CD4-positive, alpha-beta memory T cell (primary cell): ENCODE measurements at places on chromosomes 5 and 9.

DNA sequence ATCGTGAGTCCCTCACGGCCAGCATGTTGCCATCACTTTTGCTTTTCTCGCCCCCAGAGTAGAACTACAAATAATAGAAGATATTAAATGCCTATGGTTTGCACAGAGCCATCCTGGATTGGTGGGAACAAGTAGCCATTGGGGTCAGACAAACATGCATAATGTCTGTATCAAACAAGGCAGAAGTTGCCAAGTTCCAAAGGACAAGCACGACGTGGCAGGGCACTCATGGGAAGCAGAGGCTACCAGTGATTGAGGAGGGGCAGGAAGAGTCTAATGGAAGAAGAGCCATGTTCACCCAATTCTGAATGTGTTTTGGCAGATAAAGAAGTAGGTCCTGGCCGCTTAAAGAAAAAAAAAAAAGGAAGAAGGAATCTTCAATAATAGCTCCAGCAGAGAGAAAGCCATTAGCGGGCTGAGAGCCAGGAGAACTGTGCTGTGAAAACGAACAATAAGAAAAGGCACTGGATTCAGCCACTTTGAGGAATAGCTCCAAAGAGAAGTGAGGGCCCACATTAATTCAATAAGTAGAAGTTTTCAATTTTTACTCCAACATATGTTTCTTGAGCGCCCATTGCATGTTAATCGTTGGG, 153.7 kb upstream of the ADCY2 start:
- no peak for DNase-seq

DNA sequence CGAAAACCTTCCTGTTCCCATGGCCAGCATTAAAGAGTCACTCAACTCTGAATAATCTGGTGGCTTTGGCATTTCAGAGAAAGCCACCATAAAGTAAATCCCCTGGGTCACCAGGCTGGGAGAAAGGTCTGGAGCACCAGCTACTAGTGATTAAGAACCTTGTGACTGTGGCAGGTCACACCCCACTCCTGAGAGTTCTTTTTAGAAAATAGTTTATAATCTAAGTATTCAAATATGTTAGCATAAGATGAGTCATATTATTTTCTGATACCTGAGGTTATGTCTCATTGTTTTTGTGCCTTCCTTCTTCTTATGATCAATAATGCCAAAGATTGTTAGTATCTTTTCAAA, 351.7 kb downstream of the ARRDC3 start:
- no peak for DNase-seq

DNA sequence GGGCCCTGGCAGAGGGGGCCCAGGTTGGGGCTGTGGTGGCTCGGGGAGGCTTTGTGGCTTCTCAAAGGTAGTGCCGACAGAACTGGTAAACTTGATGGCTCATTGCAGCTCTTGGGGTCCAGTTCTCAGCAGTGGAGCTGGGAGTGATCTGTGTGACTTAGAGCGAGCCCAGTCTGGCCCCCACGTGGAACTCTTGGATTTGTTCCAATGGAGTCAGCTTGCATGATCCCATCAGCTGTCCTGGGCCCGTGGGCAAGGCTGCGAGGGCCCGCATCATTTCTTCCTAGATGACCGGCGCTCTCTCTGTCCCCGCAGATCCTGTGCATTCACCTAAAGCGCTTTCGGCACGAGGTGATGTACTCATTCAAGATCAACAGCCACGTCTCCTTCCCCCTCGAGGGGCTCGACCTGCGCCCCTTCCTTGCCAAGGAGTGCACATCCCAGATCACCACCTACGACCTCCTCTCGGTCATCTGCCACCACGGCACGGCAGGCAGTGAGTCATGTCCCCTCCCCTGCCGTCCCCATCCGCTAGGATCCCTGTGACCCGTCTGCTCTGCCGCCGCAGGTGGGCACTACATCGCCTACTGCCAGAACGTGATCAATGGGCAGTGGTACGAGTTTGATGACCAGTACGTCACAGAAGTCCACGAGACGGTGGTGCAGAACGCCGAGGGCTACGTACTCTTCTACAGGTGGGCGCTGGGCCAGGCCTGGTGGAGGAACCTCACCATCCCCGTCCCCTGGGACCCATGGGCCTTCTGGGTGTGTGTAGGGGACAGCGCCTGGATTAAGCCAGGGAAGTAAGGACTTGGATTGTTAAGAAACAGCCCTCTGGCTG, 39.2 kb downstream of the USP20 start:
- DNase-seq = no peak

GRCh38 chr9:20212806-20213205, 409.5 kb downstream of the MLLT3 start:
- no peak for DNase-seq

GRCh38 chr5:65480306-65480865, 1.3 kb downstream of the ADAMTS6 start:
- peak; percentile 27 for DNase-seq

DNA sequence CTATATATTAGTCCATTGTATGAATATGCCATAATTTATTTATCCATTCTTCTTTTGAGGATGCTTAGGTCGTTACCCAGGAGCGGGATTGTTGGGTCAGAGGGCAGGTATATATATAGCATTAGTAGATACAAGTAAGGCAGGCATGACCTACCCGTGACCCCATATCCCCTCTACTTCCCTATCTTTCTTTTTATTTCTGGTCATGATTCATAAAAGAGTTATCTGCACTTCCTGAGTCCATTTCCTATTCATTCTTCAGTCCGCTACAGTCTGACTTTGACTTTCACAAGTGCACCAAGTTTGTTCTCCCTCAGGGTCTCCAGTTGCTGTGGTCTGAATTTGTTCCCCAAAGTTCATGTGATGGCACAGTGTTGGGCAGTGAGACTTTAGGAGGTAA, 6.9 kb downstream of the RHOBTB3 start:
- no peak for DNase-seq

DNA sequence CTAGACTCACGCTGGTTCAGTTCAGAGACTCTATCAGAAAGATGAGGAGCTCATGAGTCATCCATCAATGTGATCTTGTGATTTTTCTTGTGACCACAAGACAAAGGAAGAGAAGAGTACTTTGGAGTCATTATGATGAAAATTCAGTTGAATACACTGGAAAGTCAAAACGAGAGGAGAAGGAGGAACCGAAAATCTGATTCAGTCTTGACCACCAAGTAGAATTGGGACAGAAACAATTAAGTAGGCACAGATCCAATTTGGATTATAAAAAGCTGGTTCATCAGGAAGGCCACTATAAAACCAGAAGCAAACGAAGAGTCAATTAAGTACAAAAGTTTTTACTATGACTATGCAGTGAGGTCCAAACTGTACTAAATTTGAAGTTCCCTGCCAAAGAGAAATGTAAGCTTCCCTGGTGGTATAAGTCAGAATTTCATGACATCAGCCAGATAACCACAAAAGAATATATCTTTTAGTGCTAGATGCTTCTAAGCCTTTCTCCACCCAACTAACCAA, 90.9 kb downstream of the THBS4 start:
- DNase-seq = no peak

- DNase-seq = peak; percentile 14
Measured at GRCh38 chr9:120713257-120714087, 798 bp downstream of the MEGF9 start.

GRCh38 chr9:116547729-116548426, 139.2 kb upstream of the TRIM32 start:
- no peak for DNase-seq

DNA sequence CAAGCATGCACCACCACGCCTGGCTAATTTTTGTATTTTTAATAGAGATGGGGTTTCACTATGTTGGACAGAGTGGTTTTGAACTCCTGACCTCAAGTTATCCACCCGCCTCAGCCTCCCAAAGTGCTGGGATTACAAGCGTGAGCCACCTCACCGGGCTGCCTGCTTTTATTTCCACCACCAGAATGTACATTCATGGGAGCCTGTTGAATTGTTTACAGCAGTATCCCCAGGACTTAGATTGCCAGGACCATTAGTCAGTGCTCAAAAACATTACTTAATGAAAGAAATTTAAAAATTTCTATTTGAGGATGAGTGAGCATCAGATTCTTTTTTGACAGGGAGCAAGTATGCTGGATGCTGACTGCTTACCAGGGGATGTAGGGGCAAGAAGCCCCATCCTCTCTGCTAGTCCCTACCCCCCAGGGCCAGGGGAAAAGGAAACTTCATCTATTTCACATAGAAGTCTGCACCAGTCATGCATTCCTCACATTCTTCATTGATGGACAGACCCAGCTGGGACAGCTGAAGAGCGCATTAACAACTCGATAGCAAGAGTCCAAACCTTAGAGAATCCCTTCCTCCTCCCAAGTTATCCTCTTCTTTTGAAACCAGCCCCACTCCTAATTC, 10.3 kb upstream of the RGMB start:
- DNase-seq = no peak

- no peak for DNase-seq
Measured at GRCh38 chr9:133401588-133401987, 16.2 kb downstream of the REXO4 start.

DNA sequence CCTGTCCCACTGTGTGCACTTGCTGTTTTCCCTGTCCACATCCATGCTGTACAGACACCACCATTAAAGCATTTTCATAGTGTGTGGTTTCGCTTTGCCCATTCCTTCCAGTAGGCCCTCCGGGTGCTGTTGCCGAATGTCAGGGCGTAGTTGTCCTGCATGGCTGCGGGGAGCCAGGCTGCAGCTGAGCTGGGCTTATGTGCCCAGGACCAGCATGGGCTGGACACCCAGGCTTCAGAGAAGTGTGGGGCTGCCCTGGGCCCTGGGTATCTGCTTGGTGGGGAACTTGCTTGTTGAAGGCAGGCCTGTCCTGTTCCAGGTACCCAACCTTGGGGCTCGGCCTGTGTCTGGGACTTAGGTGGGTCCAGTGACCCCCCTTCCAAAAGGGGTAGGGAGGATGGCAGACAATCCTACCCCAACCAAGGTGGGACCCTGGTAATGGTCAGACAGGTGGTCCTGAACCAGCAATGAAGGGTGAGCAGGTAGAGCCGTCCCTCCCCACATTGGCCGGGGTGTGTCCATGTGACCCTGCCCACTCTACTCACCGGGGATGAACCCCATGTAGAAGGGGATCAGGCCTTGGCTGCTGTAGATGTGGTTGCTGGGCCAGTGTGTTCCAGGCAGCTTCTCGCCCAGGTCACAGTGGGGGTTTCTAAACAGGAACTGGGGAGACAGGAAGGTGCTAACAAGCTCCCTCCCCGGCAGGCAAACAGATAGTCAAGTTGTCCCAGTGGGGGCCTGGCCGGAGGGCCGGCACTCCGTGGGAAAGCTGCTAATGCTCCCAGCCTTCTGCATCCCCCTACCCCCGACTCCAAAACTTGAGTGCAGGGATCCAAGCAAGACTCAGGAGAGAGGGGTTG, 2.8 kb downstream of the TUBB4B start:
- no peak for DNase-seq

- DNase-seq = no peak
Measured at GRCh38 chr9:2291980-2292704, 277.0 kb downstream of the SMARCA2 start.

DNA sequence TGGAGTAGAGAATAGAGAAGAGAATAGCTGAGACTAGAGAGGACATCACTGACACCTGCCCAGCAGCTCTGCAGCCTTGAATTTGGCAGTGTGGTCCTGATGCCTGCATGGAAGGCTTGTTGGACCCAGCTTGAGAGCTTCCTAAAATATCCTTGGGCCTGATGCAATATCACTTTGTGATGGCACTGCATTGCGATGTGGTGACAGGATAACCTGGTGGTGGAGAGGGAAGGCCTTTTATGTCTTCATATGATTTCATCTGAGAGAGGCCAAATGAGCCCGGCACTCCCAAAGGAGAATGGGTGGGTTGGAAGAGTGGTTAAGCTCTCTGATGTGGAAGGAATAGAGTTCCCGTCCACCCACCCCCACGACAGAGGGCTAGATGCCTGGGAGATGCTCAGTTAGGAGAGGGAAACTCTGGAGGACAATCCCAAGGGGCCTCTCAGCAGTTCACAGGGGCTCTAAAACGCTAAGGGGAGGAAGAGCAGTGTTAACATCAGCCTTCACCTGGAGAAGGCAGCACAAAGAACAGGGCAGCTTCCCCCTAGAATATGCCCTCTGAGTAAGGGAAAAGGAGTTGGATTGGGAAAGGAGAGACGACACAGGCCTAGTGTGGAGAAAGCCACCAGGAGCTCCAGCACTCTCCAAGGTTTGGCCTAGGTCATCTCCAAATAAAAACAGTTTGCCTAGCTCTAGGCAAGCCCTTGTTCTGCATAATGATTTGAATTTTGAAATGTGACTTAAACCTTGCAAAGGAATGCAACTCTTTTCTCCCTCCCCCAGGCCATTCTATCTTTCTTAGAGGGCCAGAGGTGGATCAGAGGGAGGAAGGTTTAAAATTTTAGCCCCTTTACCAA, 99.8 kb upstream of the SSBP2 start:
- no peak for DNase-seq

DNA sequence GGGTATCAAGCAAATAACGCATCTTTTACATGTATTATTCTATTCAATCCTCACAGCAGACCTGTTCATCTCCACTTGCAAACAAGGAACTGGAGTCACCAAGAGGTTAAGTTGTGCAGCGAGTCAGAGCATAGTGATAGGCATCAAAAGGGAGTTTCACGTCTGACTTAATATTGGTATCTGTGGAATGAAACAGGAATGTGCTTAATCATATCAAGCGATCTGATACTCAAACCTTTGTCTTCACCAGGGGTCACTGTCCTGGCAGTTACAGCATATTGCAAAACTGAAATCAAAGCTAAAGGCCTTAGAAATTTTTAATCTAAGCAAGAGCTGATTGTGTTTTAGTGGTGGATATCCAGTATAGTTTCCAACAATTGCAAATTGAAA, 271.6 kb downstream of the PLK2 start:
- DNase-seq = no peak

DNA sequence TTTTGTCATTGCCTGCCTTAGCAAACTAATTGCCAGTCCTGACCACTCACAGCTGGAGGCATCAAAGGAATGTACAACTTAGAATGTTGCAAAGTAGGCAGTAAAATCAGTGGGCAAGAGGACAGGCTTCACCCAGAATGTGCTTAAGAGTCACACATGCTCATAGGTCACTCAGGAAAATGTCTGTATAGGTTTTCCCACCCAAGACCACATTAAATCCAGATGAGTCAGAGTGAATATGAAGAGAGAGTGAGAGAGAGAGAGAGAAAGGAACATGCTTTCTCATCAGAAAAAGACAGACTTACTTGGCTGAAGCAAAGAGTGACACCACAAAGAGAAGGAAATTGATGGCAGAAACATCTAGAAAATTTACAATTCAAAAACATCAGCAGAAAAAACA, 37.9 kb downstream of the PLEKHG4B start:
- no peak for DNase-seq

GRCh38 chr9:107952773-107953172, 463.2 kb upstream of the KLF4 start:
- no peak for DNase-seq

GRCh38 chr5:31680528-31680927, 41.6 kb downstream of the PDZD2 start:
- no peak for DNase-seq

GRCh38 chr5:10838038-10838437, 77.0 kb upstream of the DAP start:
- DNase-seq = no peak

DNA sequence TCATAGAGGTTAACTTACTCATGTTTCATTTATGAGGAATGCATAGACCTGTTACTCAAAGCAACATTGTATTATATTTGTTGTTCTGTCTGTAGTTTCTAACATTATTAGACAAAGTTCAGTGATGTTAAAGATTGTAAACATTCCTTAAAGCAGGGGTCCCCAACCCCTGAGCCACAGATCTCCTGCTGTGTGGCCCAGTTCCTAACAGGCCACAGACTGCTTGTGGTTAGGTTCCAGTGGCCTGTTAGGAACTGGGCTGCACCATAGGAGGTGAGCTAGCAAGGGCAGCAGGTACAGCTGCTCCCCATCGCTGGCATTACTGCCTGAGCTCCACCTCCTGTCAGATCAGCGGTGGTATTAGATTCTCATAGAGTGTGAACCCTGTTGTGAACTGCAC, 181.1 kb downstream of the KDM4C start:
- no peak for DNase-seq
